ENCODE measurements at places on chromosomes 3 and 15. TPM values are rescaled to one million over a fixed set of nuclear protein-coding genes. Genes with fewer than 3 reads are reported as not detected.

Gene AHSG
- total RNA-seq, result not detected

DNA sequence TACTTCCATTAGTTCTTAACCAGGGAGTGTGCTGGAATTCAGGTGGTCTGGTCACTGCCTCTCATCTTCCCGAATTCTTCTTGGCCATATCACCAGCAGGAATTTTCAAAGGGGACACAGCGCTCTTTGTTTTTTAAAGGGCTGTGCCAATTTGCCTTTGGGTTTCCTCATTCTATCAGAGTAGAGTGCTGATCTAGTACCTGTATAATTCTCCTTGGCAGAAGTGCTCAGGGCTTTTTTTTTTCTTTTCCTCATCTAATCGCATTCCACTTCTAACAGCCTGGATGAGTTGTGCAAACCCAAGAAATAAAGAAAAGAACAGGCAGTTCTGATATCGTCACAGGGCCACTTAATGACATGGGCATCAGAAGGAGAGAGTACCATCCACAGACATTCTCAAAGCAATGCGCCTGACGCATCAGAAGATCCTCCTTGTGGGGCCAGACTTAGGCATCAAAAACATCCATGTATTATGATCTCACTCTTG lies 121.0 kb downstream of the ASB7 start:
- no peak overlapping the region for H3K4me3 ChIP-seq
- no peak for DNase-seq
- no peak overlapping the region for H3K27ac ChIP-seq
- no peaks in the 10 kb centered on the region for H3K36me3 ChIP-seq

Gene CLDN11
- not detected for total RNA-seq

GRCh38 chr15:72201391-72201921 lies 3.9 kb upstream of the GRAMD2A start:
- DNase-seq, result no peak
- peaks cover 2% of the 10 kb centered on the region for H3K27me3 ChIP-seq
- peaks cover 3% of the 10 kb centered on the region for H3K4me1 ChIP-seq

GRCh38 chr3:105394177-105394576 lies 27.5 kb downstream of the ALCAM start:
- DNase-seq, result no peak
- no peaks in the 10 kb centered on the region for H3K4me1 ChIP-seq
- no peaks in the 10 kb centered on the region for H3K27me3 ChIP-seq
- H3K36me3 ChIP-seq, result no peaks in the 10 kb centered on the region
- H3K4me3 ChIP-seq, result no peak overlapping the region

- H3K27ac ChIP-seq, result no peak overlapping the region
- H3K27me3 ChIP-seq, result no peaks in the 10 kb centered on the region
- no peak for DNase-seq
- no peaks in the 10 kb centered on the region for H3K4me1 ChIP-seq
Observed at GRCh38 chr3:133855002-133855370, 40.7 kb downstream of the RAB6B start.

GRCh38 chr3:37742574-37743212 lies 119.0 kb upstream of the CTDSPL start:
- no peak overlapping the region for H3K27ac ChIP-seq
- no peak overlapping the region for H3K4me3 ChIP-seq
- no peaks in the 10 kb centered on the region for H3K27me3 ChIP-seq
- H3K36me3 ChIP-seq, result no peaks in the 10 kb centered on the region
- DNase-seq, result no peak
- no peaks in the 10 kb centered on the region for H3K4me1 ChIP-seq

DNA sequence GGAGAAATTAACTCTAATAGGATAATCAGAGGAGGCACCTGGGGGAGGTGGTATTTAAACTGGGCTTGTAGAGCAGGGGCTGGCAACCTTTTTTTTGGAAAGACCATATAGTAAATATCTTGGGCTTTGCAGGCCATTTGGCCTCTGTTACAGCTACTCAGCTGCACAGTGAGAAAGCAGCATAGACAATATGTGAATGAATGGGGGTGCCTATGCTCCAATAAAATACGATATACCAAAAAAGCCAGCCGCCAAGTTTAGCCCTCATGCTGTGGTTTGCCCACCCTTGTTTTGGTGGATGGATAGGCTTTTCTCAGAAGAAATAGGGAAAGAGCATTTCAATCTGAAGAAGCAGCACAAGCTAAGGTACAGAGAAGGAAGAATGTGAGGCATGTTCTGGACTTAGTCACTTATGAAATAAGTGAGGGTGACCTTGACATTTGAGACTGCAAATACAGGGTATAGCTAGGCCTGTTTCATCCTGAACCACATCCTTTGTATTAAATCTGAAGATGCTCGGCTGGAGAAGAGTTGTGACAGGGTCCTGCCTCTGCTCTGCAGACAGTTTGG lies 131.0 kb upstream of the NR2E3 start:
- no peak for DNase-seq
- no peak overlapping the region for H3K27ac ChIP-seq
- H3K4me3 ChIP-seq, result no peak overlapping the region
- no peaks in the 10 kb centered on the region for H3K36me3 ChIP-seq
- H3K27me3 ChIP-seq, result no peaks in the 10 kb centered on the region

DNA sequence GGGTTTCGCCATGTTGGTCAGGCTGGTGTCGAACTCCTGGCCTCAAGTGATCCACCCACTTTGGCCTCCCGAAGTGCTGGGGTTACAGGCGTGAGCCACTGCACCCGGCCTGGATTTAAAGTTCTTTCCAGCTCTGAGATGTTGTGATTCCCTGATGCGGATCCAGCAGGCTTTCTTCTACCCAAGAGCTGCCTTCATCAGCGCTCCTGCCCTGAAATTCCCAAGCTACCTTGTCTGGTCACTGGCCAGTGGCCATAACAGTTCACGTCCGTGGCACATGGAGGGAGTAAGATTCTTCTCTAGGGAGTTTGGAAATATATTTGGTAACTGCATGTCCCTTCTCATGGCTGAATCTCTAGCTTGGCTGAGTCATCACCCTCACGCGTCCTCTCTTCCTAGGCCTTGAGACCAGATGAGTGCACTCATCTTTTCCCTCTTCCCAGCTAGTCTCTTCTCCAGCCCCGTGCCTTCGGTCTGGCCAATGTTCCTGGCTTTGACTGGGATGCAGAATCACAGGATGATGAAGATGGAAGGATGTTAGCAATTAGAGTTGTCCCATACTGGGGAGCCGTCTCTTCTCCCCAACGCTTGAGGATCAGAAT lies 29.8 kb upstream of the APOD start:
- no peak overlapping the region for H3K27ac ChIP-seq

Gene RNU6-1
- total RNA-seq, result not detected

Data from natural killer cell (primary cell).